EH (cell line): ENCODE measurements at places on chromosomes 12 and 14.

GRCh38 chr12:132806857-132807256 is 21.8 kb downstream of the GOLGA3 start:
- DNase-seq, result no peak

DNA sequence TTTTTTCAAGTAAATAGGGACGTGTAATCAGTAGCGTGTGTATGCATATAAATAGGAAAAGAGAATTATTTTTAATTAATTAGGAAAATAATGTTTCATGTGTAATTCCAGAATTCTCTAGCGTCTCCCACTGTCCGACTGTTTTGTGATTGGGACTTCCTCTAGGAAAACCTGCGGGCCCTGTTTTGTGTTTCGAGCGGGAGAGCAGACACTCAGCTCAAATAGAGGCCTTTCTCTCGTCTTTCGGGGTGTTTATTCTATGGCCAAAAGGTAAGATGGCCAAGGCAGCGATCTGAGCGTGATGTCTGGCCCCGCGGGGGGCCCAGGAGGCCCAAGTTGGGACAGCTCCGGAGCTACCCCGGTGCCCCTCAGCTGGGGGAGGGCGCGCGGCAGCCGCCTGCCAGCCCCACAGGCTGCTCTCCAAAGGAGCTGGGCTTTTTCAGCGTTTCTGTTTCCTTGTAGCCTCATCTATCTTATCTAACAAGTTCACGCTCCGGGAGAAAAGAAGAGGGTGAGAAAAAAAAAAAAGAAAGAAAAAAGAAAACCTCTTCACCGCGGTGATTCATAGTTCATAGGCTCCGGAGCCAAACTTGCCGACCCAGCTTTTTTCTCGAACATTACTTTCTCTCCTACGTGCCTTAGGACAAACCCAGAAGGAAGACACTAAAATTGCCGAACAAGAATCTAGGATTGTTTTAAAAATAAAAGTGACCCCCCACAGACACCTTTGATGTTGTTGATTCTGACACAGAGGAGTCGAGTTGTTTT is 7.5 kb upstream of the FOXG1 start:
- peak; percentile 10 for DNase-seq

GRCh38 chr12:64220046-64220445 is 2.0 kb downstream of the KICS2 start:
- DNase-seq, result no peak

- DNase-seq, result peak; percentile 67
Measured at GRCh38 chr12:26275313-26276131, 80.1 kb downstream of the SSPN start.

- DNase-seq, result peak; percentile 95
Measured at GRCh38 chr12:47277972-47278448, 198.3 kb upstream of the AMIGO2 start.

- no peak for DNase-seq
Measured at GRCh38 chr12:120847814-120848213, 56.3 kb downstream of the SPPL3 start.

GRCh38 chr14:26905229-26905628 is 307.4 kb upstream of the NOVA1 start:
- no peak for DNase-seq

GRCh38 chr12:14214495-14214894 is 151.0 kb upstream of the ATF7IP start:
- no peak for DNase-seq

GRCh38 chr14:22900081-22900799 is 17.2 kb downstream of the REM2 start:
- peak; percentile 81 for DNase-seq

- peak; percentile 41 for DNase-seq
Measured at GRCh38 chr14:25010471-25010870, 39.5 kb downstream of the STXBP6 start.

DNA sequence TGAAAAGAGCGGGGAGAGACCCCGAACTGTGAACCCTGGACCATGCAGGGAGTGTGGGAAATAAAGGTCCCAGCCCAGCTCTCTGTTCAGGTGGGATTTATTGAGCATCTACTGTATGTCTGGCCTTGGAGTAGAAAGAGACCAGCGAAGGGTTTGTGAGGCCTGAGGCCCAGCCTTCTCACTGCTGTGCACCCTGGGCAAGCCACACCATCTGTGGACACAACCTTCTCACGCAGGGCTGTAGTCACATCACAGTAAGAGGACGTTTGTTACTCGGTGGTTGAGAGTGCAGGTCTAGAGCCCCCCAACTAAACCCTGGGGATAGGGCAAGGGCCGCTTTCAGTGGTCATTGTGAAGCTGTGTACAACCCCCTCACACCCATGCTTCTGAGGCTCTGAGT is 18.2 kb downstream of the FAM222A start:
- DNase-seq, result no peak

GRCh38 chr12:5232826-5233500 is 189.3 kb downstream of the KCNA5 start:
- DNase-seq, result no peak

- DNase-seq, result no peak
Measured at GRCh38 chr14:36866867-36867266, 205.2 kb downstream of the PAX9 start.

GRCh38 chr14:72513346-72513745 is 380.6 kb downstream of the DPF3 start:
- no peak for DNase-seq

DNA sequence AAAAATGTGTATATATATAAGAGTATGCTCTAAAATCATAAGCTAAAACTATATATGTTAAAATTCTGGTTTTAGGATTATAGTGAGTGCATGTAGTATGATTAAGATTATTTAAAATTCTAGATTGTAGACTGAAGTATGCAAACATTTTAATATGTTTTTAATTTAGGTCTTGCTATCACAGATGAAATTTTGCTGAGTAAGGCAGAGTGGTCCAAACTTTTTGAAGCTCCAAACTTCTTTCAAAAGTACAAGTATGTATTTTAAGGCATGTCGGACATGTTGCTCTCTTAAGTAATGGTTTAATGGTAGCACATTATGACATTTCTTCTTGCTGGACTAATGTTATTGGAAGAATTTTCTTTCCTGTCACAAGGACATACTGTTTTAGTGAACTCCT is 34.6 kb downstream of the PAPOLA start:
- DNase-seq, result no peak

DNA sequence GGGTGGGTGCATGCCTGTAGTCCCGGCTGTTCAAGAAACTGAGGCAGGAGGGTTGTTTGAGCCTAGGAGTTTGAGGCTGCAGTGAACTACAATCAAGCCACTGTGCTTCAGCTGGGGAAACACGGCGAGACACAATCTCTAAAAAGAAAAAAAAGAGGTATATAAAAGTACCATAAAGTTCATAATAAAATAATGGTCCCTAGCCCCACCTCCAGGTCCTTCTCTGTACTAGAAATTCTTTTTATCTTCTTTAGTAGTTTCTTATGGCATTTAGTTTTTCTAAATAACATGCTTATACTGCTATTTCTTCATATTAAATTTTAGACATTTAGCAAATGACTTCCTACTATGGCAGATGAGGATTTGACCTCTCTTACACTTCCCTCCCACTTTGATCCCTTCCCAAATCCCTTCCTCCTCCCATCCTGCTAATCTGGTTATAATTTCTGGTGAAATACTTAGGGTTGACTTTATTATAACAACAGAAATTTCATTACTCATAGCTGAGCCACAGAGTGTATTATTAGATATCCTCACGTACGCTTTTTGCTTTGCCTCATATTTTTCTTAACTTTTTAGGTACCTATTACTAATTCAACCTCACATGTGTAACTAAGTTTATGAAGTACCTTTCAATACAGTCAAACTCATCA is 94.7 kb downstream of the SLC41A2 start:
- DNase-seq, result peak; percentile 73

GRCh38 chr14:77605392-77605972 is 11.0 kb downstream of the SPTLC2 start:
- DNase-seq, result no peak

- no peak for DNase-seq
Measured at GRCh38 chr12:128336204-128337070, 69.5 kb downstream of the TMEM132C start.

DNA sequence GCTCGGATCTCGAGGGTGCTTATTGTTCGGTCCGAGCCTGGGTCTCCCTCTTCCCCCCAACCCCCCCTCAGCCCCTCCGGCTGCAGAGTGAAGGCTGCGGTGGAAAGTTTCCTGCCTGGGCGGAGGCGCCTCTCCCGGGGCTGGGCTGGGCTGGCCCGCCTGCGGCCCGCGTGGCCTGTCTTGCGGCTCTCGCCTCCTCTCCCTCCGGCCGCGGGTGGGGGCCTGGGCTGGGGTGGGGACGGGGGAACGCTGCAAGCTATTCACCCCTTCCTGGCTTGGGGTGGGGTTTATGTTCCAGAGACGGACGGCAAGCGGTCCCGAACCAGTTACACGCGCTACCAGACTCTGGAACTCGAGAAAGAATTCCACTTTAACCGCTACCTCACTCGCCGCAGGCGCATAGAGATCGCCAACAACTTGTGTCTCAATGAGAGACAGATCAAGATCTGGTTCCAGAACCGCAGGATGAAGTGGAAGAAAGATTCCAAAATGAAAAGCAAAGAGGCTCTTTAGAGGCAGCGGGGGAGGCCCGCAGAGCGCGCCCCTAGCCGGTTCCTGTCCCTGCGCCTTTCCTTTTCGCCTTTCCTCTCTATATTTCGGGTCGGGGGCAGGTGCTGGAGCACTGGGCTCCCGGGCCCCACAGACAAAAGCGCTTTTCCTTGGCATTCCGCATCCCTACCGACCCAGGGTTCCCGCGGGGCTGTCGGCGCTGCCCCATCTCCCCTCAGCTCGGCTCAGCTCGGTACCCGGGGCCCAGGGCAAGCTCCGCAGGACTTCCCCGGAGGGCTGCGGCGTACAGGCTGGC is 1.3 kb downstream of the HOXC5 start:
- DNase-seq, result peak; percentile 23

DNA sequence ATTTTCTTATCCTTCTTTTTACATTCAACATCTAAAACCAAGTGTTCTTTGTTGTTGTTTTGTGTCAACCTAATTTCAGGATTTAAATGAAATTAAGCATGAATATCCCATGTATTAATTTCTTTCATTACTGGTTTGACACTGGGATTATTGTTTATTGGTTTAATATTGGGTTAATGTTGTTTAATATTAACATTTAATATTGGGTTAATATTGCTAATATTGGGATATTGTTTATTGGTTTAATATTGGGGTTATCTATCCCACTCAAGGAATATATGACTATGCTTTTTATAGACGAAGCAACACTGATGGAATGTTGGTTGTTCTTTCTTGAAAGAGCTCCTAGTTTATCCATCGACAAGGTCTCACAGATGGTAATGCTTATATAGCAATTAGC is 45.9 kb downstream of the TMPRSS12 start:
- DNase-seq, result no peak

DNA sequence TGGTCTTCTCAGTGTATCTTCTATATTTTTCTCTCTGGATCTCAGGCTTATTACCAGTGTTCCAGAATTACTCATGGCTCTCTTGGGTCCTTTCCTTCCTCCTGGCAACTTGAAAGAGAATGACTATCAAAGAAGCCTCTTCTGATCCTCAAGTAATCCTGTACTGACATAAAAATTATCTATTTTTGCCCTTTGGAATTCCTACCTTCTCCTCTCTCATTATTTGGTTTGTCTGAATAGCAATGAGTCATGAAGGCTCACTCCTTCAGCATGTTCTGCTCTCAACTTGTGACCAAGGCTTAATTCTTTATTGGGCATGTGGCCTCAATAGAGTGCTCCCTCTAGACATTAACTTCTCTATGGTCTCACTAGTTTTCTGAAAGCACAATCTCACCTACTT is 553.6 kb upstream of the ATP2B1 start:
- peak; percentile 49 for DNase-seq

DNA sequence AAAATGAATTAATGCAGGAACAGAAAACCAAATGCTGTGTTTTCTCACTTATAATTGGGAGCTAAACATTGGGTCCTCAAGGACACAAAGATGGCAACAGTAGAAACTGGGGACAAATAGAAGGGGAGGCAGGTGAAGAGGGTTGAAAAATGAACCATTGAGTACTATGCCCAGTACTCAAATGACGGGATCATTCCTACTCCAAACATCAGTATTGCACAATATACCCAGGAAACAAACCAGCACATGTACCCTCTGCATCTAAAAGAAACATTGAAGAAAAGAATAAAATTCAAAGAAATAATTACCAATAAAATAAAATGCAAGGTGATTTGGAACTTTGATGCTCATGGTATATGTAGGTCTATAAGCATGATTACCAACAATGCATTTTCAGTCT is 110.8 kb downstream of the LMO3 start:
- no peak for DNase-seq

DNA sequence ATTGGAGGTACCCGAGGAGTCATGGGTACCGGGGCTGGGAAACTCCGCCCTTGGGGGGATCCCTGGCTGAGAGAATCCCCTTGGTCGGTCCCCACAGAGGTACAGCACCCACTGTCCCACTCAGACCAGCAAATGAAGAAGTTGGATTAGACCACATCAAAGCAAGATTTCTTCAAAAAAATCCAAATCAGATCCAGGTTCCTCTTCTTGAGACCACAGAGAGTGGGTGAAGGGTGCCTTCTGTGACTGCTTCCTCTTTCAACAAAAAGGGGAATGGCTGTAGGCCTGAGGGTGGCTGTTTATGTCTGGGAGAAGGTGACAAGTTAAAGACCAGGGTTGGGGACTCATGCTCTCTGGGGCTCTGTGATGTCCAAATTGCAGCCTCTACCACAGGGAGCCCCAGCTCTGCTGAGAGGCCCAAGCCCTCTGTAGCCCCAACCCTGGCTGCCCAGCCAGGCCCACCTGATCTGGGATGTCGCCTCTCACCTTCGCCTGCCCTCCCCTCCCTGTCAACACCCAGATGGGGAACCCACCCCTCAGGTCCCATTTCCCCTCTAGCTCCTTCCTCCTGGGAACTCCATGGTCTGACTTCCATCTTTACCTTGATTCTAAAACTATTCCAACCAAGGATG is 50.9 kb downstream of the ZFP36L1 start:
- no peak for DNase-seq

DNA sequence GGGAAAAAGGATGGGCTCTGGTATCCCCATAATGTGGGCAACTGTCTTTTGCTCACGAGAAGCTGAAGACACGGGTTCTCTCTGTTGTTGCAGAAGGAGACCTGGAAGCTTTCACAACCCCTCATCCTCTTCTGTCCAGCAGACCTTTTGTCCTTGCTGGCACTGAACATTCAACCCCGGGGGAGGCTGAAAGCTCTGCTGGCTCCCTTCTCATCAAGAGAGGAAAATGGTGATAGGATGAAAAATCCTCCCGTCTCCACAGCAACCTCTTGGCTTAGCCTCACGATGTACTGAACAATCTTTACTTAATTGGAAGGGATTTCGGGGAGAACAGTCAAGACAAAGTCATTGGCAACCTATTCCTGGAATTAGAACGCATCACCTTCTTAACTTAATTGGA is 39.0 kb downstream of the ELK3 start:
- no peak for DNase-seq

DNA sequence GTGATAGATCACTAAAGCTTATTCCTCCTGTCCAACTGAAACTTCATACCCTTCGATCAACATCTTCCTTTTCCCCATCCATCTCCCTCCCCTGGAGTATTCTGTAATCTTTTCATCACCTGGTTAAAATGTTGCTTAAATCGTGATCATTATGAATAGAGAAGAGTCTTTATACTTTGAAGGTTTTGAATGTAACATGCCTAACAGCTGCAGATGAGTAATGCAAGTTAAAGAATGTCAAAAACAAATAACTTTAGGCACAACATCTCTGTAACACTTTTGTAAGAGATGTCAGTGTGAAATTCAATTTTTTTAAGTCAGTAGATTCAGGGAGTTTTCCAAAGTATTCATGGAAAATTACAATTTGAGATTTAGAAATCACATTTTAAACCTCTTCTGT is 25.0 kb downstream of the RXYLT1 start:
- peak; percentile 21 for DNase-seq
